ENCODE measurements at places on chromosomes 16 and 17.

DNA sequence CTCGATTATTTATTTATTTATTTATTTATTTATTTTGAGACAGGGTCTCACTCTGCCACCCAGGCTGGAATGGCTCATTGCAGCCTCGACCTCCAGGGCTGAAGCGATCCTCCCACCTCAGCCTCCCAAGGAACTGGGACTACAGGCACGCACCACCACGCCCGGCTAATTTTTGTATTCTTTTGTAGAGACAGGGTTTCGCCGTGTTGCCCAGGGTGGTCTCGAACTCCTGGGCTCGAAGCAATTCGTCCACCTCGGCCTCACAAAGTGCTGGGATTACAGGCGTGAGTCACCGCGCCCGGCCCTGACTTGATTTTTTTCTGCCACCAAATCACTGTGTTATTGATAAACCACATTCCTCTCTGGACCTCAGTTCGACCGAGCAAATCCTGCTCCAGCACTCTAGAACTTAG is 758 bp upstream of the RPL23A start:
- peaks cover 36% of the 10 kb centered on the region for H3K27me3 ChIP-seq
- H3K36me3 ChIP-seq: peaks cover 46% of the 10 kb centered on the region
- H3K4me1 ChIP-seq: peaks cover 36% of the 10 kb centered on the region
- no peak for DNase-seq
- peak overlapping the region; percentile 100 for H3K27ac ChIP-seq
- peak overlapping the region; percentile 100 for H3K4me3 ChIP-seq

DNA sequence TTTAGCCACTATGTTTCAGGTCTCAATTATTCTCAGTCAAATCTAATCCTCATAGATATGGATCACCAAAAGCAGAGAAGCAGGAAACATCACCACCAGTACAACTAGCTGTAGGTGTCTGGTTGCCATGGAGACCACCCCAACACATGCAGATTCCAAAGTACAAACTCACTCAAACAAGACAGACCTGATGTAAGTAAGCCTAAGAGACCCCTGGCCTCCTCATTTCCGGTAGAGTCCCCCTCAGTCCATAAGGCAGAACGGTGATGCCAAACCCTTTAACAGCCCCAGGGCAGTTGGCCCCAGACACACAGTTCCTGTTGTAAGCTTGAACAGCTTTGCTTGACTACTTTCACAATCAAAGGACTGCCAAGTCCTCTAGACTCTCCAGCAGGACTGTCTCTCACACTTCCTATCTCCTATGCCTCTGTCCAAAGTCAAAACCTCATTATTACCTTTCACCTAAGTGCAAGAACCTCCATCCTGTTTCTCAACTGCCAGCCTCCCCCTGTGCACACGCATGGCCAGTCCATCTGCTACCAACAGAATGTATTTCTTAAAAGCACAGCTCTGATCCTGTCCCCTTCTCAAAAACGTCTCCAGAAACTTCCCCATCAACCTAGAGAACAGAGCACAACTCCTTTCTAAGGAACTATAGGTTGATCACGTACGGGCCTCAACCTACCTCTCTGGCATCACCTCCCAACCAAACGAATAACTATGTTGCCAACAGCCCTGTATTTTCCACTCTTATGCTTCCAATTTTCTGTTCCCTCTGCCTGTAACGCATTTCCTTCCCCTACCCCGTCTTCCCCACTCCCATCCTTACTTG is 23.9 kb downstream of the SLC39A11 start:
- H3K36me3 ChIP-seq: peaks cover 44% of the 10 kb centered on the region
- H3K4me3 ChIP-seq: no peak overlapping the region
- no peaks in the 10 kb centered on the region for H3K27me3 ChIP-seq
- H3K27ac ChIP-seq: no peak overlapping the region

DNA sequence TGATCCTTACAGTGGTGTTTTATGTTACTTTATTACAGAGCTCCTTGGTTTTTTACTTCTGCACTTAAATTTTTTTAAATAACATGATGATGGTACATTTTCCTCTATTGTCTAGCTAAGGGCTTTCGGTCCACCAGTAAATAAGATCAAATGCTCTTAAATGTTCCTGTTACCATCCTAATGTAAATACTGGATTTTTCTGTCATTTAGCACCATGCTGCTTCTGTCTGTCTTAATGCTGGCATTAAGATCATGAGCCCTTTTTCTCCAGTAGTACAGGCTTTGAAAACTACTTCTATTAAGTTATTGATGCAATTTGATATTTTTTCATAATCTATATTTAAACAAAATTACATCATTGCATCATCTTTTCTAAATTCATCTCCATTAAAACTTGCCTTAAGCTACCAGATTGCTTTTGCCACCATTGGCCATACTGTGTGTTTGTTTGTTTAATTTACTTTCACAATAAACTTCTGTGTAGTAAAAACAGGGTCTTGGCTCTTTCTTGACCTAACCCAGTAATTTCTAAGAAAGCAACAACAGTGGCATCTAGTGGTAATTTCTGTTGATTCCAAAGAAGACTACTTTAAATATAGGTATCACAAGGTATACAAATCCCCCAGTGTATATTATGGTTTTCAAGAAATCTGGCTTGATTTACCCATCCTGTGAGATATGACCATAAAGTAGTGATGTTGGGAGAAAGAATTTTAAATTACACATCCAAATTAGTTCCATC is 9.0 kb upstream of the PHAF1 start:
- peaks cover 12% of the 10 kb centered on the region for H3K4me1 ChIP-seq
- H3K4me3 ChIP-seq: no peak overlapping the region
- no peaks in the 10 kb centered on the region for H3K27me3 ChIP-seq
- H3K36me3 ChIP-seq: peaks cover 46% of the 10 kb centered on the region

DNA sequence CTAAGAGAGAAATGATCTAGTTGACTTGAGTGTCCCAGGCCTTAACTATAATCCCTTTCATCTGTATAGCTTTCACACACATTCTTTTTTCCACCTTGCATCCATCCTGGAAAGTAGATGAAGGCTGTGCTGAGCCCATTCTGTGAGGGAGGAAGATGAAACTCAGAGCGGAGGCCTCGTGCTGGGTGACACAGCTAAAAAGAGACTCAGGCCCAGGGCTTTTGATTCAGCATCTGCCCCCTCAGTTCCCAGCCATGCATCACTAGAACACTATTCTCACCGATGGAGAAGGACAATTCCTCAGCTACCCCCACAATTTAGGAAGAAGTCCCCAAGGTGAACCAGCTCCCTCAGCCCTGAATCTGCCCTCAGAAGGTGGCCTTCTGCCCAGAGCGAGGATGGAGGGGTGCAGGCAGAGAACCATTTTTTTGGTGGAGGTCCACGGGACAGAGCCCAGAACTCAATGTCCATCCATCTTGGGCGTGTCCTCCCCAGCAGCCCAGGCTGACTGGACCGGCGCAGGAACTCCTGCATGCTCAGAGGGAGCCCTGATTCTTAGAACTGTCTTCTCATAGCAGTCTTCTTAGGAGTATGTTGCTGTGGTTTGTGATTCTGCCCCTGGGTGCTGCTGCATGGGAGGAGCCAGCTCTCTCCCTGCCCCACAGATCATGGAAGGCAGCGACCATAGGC is 5.8 kb upstream of the MYCBPAP start:
- no peak overlapping the region for H3K4me3 ChIP-seq
- no peak for DNase-seq
- H3K36me3 ChIP-seq: no peaks in the 10 kb centered on the region
- no peak overlapping the region for H3K27ac ChIP-seq
- H3K4me1 ChIP-seq: peaks cover 6% of the 10 kb centered on the region

- H3K27me3 ChIP-seq: no peaks in the 10 kb centered on the region
- DNase-seq: no peak
Observed at GRCh38 chr17:10683853-10684252, 13.5 kb downstream of the SCO1 start.

GRCh38 chr16:30740364-30741251 is 7.6 kb upstream of the PHKG2 start:
- H3K27me3 ChIP-seq: no peaks in the 10 kb centered on the region
- peak overlapping the region; percentile 85 for H3K27ac ChIP-seq
- peaks cover 21% of the 10 kb centered on the region for H3K4me1 ChIP-seq
- H3K4me3 ChIP-seq: no peak overlapping the region
- H3K36me3 ChIP-seq: peaks cover 92% of the 10 kb centered on the region
- DNase-seq: no peak

- no peak overlapping the region for H3K4me3 ChIP-seq
- H3K4me1 ChIP-seq: peaks cover 57% of the 10 kb centered on the region
- no peak overlapping the region for H3K27ac ChIP-seq
- peaks cover 2% of the 10 kb centered on the region for H3K36me3 ChIP-seq
- DNase-seq: no peak
Observed at GRCh38 chr16:85562093-85562786, 50.9 kb upstream of the GSE1 start.

GRCh38 chr16:75228143-75228976 is 9.6 kb downstream of the CTRB1 start:
- H3K4me1 ChIP-seq: no peaks in the 10 kb centered on the region
- DNase-seq: no peak
- no peaks in the 10 kb centered on the region for H3K36me3 ChIP-seq
- H3K27ac ChIP-seq: no peak overlapping the region

DNA sequence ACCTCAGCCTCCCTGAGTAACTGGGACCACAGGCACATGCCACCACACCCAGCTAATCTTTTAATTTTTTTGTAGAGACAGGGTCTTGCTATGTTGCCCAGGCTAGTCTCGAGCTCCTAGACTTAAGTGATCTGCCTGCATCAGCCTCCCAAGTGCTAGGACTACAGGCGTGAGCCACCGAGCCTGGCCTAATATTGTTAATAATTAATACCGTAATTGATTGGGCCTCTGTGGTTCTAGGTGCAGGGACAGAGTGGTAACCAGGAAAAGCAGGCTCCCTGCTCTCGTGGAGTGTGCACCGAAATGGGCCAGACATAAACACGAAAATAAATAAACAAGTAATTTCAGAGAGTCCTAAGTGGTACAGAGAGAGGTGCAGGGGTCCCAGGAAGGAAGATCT is 241.0 kb downstream of the GSG1L start:
- no peak overlapping the region for H3K4me3 ChIP-seq
- no peak for DNase-seq
- H3K36me3 ChIP-seq: no peaks in the 10 kb centered on the region
- H3K27ac ChIP-seq: no peak overlapping the region
- H3K4me1 ChIP-seq: no peaks in the 10 kb centered on the region
- H3K27me3 ChIP-seq: peaks cover 6% of the 10 kb centered on the region

DNA sequence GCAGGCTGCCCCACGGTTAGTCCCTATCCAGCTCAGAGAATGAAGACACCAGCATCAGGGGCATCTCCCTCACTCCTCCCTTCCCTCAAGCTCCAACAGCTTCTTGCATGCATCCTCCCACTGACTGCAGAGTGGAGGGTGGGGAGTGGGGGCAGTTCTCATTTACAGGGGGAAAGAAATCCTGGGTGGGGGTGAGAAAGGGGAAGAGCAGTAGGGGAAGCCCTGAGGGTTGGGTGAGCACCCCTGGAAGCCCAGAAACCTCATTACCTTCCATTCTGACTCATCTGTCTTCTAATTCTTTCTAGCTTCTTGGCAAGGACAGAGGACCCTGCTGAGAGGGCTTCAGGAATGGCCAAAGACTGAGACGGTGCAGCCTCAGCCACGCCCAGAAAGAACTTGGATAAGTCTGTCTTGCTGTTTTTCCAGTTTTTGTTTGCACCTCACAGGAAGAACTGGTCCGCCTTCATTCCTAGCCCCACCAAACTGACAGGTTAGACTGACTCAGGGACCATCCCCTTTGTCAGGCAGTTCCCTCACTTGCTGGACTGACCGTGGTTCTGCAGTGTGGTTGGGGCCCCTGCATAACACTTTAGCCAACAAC is 52.5 kb upstream of the WSB1 start:
- no peak overlapping the region for H3K27ac ChIP-seq
- no peak for DNase-seq

DNA sequence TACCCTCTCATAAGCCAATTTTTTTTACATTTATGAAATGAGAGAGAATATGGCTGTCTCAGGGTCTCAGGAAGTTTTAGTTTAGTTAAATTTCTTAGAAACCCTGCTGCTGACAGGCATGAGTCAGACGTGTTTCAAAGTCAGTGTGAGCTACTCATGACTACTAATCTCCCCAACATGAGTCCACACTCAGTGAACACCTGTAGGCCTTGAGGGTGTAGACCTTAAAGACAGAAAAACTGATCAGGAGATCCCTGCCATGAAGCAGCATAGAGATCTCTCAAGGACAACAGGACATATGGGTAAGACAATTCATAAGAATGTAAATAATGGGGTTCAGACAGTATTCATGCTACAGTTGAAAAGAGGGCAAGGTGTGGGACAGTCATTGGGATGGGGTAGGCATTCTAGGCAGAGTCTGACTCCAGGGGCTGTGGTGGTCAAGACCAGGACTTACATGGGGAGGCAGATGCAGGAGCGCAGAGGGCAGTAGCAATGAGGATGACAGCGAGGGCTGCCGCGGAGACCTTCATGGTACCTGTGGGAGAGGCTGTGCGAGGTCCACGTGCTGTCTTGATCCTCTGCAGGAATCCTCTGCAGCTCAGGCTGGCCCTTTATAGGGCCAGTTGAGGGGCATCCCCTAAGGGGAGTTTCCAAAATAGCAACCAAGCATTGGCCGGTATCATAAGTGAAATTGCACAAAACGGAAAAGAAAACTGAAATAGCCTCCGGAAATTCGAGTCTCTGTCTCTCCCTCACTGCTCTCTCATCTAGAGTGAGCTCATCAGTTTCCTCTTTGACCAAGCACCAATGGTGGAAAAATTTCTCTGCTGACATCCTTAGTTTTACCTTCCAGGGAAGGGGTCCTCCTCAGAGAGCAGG is at the start of gene CCL5:
TSS of gene CCL5 (minus strand) at position 588 of the 882 bp plus-strand sequence.
- DNase-seq: peak; percentile 67
- no peaks in the 10 kb centered on the region for H3K27me3 ChIP-seq
- H3K4me1 ChIP-seq: peaks cover 64% of the 10 kb centered on the region
- peak within 1 kb of the TSS; percentile 96 for H3K27ac ChIP-seq
- peaks cover 14% of the 10 kb centered on the region for H3K36me3 ChIP-seq

DNA sequence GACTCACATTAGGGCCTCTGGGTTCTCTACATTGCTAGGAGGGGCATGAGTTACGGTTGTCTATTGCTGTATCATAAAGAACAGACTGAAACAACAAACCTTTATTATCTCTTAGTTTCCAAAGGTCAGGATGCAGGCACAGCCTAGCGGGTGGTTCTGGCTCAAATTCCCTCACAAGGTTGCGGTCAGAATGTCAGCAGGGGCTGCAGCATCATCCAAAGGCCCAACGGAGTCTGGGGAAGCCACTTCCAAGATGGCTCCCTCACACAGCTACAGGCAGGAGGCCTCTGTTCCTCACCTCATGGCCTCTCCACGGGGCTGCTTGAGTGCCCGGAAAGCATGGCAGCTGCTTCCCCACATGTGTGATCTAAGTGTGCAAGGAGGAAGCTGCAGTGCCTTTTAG is 29.6 kb upstream of the ZFPM1 start:
- no peak overlapping the region for H3K4me3 ChIP-seq
- no peaks in the 10 kb centered on the region for H3K27me3 ChIP-seq
- DNase-seq: no peak
- no peaks in the 10 kb centered on the region for H3K36me3 ChIP-seq
- H3K4me1 ChIP-seq: no peaks in the 10 kb centered on the region
- no peak overlapping the region for H3K27ac ChIP-seq

GRCh38 chr16:50229149-50229726 is 37.1 kb upstream of the ADCY7 start:
- H3K27me3 ChIP-seq: no peaks in the 10 kb centered on the region
- peaks cover 14% of the 10 kb centered on the region for H3K4me1 ChIP-seq
- no peak overlapping the region for H3K4me3 ChIP-seq
- peak overlapping the region; percentile 72 for H3K27ac ChIP-seq
